ENCODE measurements at places on chromosomes 2 and 18.

- no peak overlapping the region for H3K27ac ChIP-seq
- no peaks in the 10 kb centered on the region for H3K27me3 ChIP-seq
- no peaks in the 10 kb centered on the region for H3K4me1 ChIP-seq
- no peaks in the 10 kb centered on the region for H3K36me3 ChIP-seq
- DNase-seq: no peak
Measured at GRCh38 chr2:71746946-71747501, 293.7 kb downstream of the DYSF start.

DNA sequence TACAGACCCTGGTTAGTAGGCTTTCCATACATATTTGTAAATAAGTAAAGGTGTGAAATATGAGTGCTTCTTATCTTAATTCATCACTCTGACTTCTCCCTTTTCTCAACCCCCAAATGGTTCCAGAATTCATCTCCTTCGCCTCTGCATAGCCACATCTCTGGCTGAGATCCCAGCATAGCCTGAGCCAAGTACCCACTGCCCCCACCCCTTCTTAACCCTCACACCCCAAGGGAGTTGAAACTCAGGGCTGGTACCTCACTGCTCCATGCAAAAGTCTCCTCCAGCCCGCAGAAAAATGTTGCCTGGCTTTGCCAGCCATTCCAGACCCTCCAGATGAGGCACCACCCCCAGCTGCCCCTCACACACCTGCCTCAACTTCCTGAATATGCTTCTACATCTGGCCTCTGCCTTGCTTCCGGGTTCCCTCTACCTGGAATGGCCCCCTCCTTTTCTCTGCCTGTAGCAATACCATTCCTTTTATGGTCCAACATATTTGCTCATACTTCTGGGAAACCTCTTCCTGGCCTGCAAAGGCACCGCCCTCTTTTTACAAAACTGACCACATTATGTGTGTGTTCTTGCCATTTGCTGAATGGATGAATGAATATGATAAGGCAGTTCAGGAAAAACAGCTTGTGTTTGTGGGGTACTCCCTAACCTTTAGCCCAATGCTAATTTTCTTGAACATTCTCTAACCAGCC lies 112.8 kb downstream of the CELF4 start:
- no peak for DNase-seq
- H3K27ac ChIP-seq: peak overlapping the region; percentile 57
- H3K4me1 ChIP-seq: peaks cover 9% of the 10 kb centered on the region
- no peaks in the 10 kb centered on the region for H3K36me3 ChIP-seq

- peak overlapping the region; percentile 89 for H3K4me3 ChIP-seq
- peaks cover 40% of the 10 kb centered on the region for H3K4me1 ChIP-seq
- H3K36me3 ChIP-seq: no peaks in the 10 kb centered on the region
- H3K27me3 ChIP-seq: no peaks in the 10 kb centered on the region
- H3K27ac ChIP-seq: peak overlapping the region; percentile 89
Measured at GRCh38 chr2:158457826-158458616, 1.3 kb downstream of the PKP4 start.

- H3K27me3 ChIP-seq: no peaks in the 10 kb centered on the region
- DNase-seq: no peak
- no peak overlapping the region for H3K4me3 ChIP-seq
Measured at GRCh38 chr2:215831296-215831913, 181.9 kb downstream of the MREG start.

DNA sequence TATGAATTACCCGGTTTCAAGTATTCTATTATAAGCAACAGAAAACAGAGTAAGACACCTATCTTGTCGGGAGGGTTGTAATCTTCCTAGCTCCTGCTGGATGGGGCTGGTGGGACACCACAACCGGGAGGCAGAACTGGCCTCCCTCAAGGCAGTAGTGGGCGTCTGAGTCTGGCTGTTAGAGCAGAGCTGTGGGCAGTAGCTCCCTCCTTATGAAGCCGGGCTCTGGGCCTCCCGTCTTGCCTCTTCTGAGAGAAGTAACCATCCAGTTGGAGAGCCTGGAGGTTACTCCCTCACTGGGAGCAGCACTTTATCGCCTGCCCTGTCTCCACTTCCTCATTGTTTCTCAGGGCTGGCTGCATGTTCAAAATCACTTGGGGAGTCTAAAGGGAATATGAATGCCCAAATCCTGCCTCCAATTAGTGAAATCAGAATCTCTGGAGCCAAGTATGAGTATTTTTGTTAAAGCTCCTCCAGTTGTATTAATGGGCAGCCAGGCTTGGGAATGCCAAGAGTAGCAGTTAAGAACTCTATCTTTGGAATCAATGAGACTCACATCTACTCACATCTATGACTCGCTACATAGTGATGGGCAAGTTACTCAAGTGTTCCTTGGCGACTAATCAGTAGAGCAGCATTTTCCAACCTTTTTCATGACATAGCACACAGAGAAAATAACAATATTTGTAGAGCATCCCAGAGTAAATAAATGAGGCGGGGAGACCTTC lies 27.3 kb upstream of the NRP2 start:
- no peaks in the 10 kb centered on the region for H3K36me3 ChIP-seq
- H3K27me3 ChIP-seq: no peaks in the 10 kb centered on the region
- H3K4me1 ChIP-seq: no peaks in the 10 kb centered on the region
- no peak overlapping the region for H3K27ac ChIP-seq
- H3K4me3 ChIP-seq: no peak overlapping the region

DNA sequence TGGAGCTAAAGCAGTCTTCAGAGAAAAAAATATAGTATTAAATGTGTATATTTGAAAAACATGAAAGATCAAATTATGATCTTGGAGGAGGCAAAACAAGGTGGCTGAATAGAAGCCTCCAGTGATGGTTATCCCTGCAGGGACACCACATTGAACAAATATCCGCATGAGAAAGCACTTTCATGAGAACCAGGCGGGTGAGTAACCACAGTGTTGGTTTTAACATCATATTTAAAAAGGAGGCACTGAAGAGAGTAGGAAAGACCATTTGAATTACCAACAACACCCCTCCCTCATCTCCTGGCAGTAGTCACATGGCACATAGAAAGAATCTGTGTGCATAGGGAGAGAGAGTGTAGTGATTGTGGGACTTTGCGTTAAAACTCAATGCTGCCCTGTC lies 759.6 kb upstream of the NRXN1 start:
- no peak for DNase-seq
- H3K4me3 ChIP-seq: no peak overlapping the region
- no peaks in the 10 kb centered on the region for H3K36me3 ChIP-seq
- no peaks in the 10 kb centered on the region for H3K27me3 ChIP-seq
- H3K4me1 ChIP-seq: no peaks in the 10 kb centered on the region

DNA sequence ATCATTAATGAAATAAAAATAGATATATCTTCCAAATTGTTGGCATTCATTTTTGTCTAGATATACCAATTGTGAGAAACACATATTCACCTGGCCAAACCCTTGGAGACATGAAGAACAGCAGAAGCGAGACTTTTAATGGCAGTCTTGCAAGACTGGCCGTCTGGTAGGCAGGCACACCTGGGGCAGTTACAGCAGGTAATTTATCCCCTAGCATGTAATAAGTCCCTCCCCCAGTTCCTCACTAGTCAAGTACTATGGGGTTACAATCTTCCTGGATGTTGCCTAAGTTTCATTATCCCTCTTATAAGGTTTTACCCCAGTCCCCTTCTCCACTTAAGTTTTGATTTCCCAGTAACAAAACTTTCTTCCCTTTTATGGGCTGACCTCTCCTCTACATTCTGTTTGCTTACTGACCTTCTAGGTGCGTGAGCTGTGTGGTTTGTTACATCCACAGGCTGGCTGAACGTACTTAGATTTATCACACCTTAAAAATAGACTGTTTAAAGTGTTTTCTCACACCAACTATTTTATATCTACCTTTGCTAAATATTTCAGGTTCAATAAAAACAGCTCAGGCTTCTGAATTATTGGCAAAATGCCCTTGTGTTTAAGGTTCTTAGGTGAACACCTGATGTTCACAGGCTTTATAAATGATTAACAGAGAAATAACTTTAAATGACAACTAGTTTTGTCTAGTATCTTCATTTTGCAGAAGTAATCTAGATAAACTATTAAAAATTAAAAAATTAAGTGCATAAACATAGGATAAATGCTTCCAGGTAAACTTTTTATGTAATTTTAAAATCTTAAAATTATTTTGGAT lies 365.0 kb upstream of the TFPI start:
- DNase-seq: no peak
- no peaks in the 10 kb centered on the region for H3K4me1 ChIP-seq
- no peak overlapping the region for H3K27ac ChIP-seq
- H3K27me3 ChIP-seq: no peaks in the 10 kb centered on the region
- H3K4me3 ChIP-seq: no peak overlapping the region

DNA sequence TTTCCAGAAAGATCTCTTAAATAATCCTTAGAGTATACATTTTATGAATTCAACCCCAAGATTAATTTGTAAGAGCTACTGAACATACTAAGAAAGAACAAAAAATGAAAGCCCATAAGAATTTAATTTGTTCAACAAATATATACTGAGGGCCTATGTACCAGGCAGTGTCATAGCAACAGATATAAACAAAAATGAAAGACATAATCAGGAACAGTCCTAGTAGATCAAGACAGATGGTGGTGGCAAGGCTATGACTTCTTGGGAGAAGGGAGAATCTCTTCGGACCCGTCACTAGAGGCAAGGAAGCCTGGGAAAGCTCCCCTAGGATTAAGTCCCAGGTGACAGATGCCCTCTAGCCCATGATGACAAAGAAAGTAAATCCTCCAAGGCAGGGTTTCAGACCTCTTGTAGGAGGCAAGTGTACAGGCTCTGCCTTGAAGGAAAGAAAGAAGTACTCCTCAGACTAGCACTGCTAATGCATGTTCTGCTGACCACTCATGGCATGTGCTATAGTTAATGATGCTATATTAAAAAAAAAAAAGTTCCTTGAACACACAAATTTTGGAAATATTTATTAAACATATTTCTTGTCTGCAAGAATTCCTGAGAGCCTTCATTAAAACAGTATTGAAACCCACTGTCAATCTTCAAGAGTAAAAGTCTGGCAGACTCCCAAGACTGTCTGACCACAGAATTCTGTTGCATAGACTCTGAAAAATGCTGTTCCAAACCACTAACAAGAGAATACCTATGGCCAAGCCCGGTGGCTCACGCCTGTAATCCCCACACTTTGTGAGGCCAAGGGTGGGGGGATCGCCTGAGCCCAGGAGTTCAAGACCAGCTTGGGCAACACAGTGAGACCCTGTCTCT lies 31.5 kb downstream of the NOL10 start:
- H3K4me3 ChIP-seq: no peak overlapping the region
- H3K27ac ChIP-seq: no peak overlapping the region
- H3K27me3 ChIP-seq: no peaks in the 10 kb centered on the region
- peaks cover 7% of the 10 kb centered on the region for H3K4me1 ChIP-seq
- no peak for DNase-seq

DNA sequence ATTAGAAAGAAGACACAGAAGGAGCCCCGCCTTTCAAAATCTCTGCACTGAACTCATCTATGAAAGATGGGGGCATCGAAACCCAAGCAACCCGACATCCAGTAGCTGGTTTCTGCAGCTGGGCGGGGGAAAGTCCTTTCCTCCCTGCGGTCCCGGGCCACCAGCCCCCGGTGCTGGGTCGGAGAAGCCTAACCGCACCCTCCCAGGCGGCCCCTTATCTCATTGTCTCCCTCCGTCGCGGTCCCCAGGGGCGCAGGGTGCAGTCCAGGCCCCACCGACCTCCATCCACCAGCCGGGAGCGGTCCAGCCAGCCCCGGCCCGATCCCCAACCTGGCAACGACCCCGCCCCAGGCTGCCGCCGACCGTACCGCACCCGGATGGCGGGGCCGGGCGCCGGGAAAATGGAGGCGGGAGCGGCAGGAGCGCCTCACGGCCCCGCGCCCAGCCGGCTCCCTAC lies 452 bp downstream of the RAPH1 start:
- peak overlapping the region; percentile 86 for H3K4me3 ChIP-seq
- DNase-seq: peak; percentile 81
- peak overlapping the region; percentile 92 for H3K27ac ChIP-seq
- peaks cover 66% of the 10 kb centered on the region for H3K27me3 ChIP-seq

GRCh38 chr2:240431271-240431660 lies 4.2 kb upstream of the GPC1 start:
- peaks cover 12% of the 10 kb centered on the region for H3K4me1 ChIP-seq
- H3K27ac ChIP-seq: no peak overlapping the region

- peaks cover 30% of the 10 kb centered on the region for H3K36me3 ChIP-seq
- H3K27ac ChIP-seq: no peak overlapping the region
- no peak overlapping the region for H3K4me3 ChIP-seq
- no peak for DNase-seq
- H3K4me1 ChIP-seq: no peaks in the 10 kb centered on the region
Measured at GRCh38 chr2:99933894-99934650, 208.3 kb downstream of the AFF3 start.

DNA sequence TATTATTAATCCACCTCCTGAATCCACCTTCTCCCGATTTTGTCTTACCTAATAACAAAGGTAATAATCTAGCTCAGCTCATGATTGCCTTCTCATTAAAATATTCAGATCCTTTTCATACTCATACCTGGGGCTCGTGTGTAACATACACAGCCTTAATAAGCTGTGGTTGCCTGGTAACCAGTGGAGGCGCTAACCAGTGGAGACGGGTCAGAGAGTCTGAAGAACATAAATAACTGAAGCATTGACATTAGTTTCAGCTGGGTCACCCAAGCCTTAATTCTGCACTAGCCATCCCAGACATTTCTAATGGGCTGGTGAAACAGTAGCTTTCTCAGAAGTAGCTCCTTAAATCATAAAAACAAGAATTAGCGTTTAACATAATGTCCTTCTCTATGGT lies 14.8 kb upstream of the DTNA start:
- no peaks in the 10 kb centered on the region for H3K4me1 ChIP-seq
- DNase-seq: no peak
- H3K36me3 ChIP-seq: no peaks in the 10 kb centered on the region
- no peak overlapping the region for H3K4me3 ChIP-seq

DNA sequence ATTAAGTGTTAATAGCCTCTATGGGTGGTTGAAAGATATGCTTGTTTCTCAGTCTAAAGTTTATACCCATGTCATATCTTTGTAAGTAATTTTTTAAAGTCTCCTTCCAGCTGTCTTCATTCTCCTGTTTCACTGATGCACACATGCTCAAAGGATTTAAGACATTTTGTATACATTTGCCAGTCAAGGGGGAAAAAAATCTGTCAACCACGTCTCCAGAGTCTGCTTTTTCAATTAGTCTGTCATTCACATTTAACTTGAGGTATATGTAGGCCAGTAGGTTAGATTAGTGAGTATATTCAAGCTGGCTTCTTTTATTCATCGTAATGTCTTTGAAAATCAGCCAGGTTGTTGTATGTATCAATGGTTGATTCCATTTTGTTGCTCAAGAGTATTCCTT lies 193.5 kb downstream of the MCFD2 start:
- H3K27ac ChIP-seq: no peak overlapping the region
- DNase-seq: no peak
- H3K4me3 ChIP-seq: no peak overlapping the region
- H3K4me1 ChIP-seq: peaks cover 67% of the 10 kb centered on the region
- no peaks in the 10 kb centered on the region for H3K27me3 ChIP-seq

DNA sequence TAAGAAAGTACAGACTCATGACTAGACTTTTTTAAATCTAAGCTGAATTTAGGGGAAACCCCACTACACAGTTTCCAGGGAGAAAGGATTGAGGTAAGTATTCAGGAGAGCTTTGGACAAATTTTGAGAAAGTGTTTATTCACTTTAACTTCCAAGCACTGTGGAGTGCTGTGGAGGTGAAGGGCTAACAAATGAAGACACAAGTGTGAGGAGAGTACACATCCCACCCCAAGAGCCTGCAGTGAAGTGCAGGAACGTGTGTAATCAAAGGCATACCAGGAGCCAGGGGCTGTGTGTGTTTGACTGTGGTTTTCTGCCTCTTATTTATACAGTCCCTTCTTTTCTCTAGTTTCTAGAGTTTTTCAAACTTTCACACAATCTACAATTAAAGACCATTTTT lies 118.3 kb downstream of the CMPK2 start:
- no peaks in the 10 kb centered on the region for H3K4me1 ChIP-seq
- H3K4me3 ChIP-seq: no peak overlapping the region
- H3K27ac ChIP-seq: no peak overlapping the region
- H3K36me3 ChIP-seq: no peaks in the 10 kb centered on the region
- H3K27me3 ChIP-seq: no peaks in the 10 kb centered on the region
- DNase-seq: no peak
